ENCODE measurements at places on chromosomes 5 and 9.
A peak's percentile ranks its signal among the peaks of the same experiment; 100 is the strongest.

GRCh38 chr9:89522959-89523285 is 25.0 kb upstream of the SEMA4D start:
- DNase-seq = no peak

DNA sequence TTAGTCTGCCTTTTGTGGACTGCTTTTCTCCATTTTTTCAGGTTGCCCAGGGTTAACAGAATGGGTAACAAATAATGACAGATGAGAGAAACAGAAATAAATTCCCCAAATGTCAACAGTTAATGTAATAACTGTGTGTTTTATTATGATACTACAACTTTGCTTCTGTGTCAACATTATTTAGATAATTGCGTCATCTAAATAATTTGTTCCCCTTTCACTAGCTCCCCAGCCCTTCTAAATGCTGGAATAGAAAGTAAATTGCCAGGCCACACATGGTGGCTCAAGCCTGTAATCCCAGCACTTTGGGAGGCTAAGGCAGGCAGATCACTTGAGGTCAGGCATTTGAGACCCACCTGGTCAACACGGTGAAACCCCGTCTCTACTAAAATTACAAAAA is 53.5 kb downstream of the RNF38 start:
- no peak for DNase-seq

- DNase-seq = no peak
These were observed 17.9 kb downstream of the SLCO4C1 start for GRCh38 chr5:102278231-102278630.

DNA sequence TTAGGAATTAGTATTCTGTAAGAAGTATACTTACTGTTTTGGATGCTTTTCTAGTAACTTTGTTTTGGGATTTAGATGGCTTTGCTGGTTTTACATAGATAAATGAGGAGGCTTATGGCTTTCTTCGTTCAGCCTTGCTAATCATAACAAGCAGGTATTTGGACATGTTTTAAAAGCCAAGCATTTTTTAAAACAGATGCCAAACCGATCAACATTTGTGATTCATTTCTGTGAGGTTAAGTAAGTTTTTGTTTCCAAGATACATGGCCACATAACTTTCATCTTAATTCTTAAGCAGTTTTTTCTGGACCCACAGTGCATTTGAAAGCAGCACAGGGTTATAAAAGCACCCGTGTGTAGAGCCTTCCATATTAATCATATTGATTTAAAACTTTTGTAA is 21.7 kb downstream of the TARS1 start:
- DNase-seq = no peak

GRCh38 chr5:102895234-102895633 is 140.1 kb downstream of the PAM start:
- no peak for DNase-seq

- no peak for DNase-seq
These were observed 907 bp downstream of the HMCN2 start for GRCh38 chr9:130266236-130267098.

DNA sequence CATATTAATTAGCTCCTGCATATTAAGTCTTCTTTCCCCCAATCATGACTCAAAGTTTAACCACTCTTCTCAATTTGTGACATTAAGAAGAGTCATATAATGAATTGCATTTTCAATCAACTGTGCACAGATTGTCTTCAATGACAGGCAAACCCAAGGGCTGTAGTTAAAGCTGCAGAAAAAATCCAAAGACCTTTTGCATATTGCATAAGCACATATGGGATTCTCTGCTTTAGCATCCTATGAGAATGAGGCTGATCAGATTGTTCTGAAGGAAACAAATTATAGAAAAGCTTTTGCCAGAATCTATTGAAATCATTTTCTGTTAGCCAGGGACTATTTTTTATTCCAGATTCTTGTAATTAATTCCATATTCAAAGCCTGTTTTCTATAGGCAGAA is 112.3 kb downstream of the FAM170A start:
- no peak for DNase-seq

- DNase-seq = no peak
These were observed 219.8 kb downstream of the HSPA4 start for GRCh38 chr5:133271606-133272005.

GRCh38 chr5:174529925-174530681 is 194.3 kb upstream of the MSX2 start:
- no peak for DNase-seq

DNA sequence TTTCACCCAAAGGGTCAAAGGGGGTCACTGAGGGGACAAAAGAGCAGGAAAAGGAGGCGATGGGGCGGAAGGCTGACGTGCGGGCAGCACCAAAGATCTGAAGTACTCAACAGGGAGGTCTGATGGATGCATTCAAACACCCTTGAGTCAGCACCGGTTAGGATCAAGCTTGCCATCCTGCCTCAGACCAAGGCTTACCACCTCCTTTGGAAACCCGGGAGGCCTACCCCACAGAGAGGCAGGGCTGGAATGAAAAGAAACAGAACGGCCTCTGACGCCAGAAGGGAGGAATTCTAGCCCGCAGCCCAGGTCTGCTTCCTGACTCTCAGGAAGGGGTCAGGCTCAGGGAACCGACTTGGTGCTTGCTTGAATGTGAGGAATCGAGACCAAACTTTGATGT is 125.6 kb downstream of the PAPPA start:
- DNase-seq = no peak

GRCh38 chr9:99722877-99723276 is 98.8 kb upstream of the NR4A3 start:
- DNase-seq = no peak

GRCh38 chr9:90722071-90722470 is 79.4 kb upstream of the DIRAS2 start:
- no peak for DNase-seq

DNA sequence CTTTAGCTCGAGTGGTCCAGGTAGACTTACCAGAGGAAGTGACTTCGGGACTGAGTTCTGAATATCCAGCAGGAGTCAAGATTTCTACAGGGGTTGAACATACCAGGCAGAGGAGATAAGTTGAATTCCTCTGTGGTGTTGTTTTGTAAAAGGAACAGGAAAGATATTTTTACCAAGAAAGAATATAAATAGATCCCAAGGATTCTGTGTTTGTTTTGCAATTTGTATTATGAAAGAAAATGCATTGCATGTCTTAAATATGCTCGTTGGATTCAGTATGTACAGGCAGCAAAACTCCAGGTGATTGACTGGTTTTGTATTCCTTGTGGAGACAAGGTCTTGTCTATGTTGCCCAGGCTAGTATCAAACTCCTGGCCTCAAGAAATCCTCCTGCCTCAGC is 197.8 kb downstream of the FRMD3 start:
- no peak for DNase-seq

- DNase-seq = no peak
These were observed 85.2 kb upstream of the ADAMTS2 start for GRCh38 chr5:179430193-179431175.

- no peak for DNase-seq
These were observed 28.7 kb downstream of the TTC23L start for GRCh38 chr5:34867660-34868059.

DNA sequence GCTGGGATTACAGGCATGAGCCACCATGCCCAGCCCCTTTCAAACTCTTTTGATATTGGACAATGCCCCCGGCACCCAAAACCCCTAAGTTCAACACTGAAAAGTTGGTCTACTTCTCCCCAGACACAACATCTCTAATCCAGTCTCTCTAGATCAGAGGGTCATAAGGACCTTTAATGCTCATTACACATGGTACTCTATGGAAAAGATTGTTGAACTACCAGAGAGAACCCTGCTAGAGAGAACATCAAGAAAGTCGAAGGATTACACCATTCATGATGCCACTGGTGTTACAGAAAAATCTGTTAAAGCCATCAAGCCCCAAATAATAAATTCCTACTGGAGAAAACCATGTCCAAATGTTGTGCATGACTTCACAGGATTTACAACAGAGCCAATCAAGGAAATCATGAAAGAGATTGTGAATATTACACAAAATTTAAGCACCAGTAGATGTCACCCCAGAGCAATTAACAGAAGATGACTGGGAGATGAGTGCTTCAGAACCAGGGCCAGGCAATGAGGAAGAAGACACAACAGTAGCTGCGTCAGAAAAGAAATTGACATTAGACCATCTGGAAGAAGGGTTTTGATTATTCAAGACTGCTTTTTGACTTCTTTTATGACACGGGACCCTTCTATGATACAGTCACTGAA is 28.3 kb upstream of the NIPAL4 start:
- DNase-seq = peak; percentile 65

- no peak for DNase-seq
These were observed 135.5 kb downstream of the FBN2 start for GRCh38 chr5:128402506-128402905.

DNA sequence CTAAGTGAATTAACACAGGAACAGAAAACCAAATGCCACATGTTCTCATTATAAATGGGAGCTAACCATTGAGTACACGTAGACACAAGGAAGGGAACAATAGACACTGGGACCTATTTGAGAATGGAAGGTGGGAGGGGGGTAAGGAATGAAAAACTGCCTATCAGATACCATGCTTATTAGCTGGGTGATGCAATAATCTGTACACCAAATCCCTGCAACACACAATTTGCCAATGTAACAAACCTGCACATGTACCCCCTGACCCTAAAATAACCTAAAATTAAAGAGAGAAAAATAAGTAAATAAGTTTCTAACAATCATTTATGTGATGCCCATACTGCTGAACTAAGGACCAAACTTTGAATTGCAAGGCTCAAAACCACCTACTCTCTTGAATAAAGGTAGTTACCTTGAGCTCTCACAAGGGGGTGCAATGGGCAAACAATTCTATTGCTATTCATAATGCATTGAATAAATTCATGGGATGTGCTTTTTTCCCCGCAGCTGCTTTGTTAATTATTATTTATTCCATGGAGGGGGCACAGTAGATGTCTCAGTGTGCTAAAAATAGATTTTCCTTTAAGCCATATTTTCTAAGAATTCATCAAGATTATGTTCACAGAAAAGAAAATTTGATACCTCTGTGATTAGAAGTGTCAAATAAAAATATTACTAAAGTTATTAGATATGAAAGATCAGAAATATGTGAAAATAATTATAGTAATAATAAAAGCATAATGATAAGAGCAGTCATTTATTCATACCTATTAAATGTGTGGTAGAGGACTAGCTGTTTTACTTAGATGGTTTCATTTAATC is 76.2 kb upstream of the PTPN3 start:
- peak; percentile 42 for DNase-seq

GRCh38 chr5:76789991-76790581 is 28.7 kb upstream of the F2RL1 start:
- peak; percentile 7 for DNase-seq

- no peak for DNase-seq
These were observed 153.7 kb downstream of the NDUFS4 start for GRCh38 chr5:53713978-53714666.

- DNase-seq = no peak
These were observed 45.6 kb upstream of the EGFL7 start for GRCh38 chr9:136616948-136617695.

DNA sequence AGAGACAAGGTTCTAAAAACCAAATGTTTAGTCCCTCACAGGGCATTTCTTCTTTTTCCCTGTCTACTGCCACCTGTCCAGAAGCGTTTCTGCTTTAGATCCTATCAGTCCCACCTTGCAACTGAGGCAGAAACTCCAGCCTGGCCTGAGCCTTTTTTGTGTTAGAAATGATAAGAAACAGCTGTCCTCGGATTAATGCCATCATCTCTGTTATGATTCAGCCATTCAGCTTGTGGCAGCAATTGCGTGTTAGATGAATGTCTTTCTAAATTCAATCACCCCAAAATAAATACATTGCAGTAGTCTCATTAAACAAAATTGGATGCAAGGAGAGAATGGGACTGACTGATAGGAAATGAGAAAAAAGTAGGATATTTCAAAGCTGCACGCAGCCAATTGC is 28.3 kb upstream of the FRMPD1 start:
- DNase-seq = no peak

DNA sequence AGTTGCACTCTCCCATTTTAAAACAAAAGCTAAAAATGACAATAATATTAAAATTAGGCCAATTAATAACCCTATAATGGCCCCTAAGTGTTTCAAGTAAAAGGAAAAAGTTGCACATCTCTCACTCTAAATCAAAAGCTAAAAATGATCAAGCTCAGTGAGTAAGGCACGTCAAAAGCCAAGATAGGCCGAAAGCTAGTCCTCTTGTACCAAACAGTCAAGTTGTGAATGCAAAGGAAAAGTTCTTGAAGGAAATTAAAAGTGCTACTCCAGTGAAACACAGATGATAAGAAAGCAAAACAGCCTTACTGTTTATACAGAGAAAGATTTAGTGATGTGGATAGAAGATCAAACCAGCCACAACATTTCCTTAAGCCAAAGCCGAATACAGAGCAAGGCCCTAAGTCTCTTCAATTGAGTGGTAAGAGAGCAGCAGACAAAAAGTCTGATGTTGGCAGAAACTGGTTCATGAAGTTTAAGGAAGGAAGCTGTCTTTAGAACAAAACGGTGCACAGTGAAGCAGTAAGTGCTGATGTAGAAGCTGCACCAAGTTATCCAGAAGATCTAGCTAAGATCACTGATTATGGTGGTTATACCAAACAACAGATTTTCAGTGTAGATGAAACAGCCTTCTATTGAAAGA is 144.1 kb upstream of the ACOT12 start:
- no peak for DNase-seq

DNA sequence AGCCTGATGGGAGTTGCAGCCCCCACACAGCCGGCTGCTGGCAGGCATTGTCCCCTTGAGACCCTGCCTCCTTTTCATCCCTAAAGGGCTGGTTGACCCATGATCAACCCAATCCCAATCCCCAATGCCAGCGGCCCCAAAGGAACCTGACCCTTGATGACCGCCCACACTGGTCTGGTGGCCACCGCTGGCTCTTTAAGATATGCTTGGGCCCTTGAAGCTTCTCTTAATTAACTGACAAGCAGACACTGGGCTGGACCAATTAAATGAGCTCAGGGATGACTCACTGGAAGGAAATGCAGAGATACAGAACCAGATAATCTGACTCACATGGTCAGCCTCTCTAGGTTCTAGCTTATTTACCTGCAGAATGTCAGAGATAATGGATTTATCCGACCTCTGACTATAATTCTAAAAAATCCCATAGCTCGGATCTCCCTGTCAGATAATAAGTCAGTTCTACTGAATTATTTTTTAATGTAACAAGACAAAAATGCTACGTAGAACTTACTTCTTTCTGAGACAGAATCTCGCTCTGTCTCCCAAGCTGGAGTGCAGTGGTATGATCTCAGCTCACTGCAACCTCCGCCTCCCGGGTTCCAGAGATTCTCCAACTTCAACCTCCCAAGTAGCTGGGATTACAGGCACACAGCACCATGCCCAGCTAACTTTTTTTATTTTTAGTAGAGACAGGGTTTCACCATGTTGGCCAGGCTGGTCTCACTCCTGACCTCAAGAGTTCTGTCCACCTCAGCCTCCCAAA is 11.1 kb upstream of the MLANA start:
- DNase-seq = peak; percentile 27

GRCh38 chr9:13728131-13728530 is 448.6 kb upstream of the MPDZ start:
- DNase-seq = no peak

- peak; percentile 63 for DNase-seq
These were observed 4.2 kb downstream of the CCNI2 start for GRCh38 chr5:132751444-132751843.

DNA sequence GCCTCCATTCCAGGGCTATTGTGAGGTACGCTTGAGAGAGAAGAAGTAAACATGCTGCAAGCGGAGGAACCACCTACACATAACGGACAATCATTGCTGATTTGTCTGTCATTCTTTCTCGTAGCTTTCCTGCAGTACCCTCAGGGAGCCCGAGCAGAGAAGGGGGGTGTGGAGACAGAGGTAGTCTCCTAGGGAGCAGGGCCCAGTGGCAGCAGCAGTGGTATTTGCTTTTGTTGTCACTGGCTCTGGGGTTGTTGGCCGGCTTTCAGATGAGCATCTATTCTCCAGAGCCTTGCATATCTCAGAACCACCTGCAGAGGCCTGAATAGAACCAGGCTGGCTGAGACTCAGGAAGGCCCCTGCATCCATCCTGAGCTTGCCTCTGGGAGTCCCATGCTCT is 19.9 kb downstream of the ENHO start:
- DNase-seq = no peak

All from activated CD4-positive, alpha-beta T cell treated with anti-CD3 and anti-CD28 coated beads, Interleukin-2, Interleukin-4, amounts not matched to agents 100 ng/mL and 50 ng/mL, durations not matched to agents 16 hours and 8 hours (primary cell).